ENCODE measurements at places on chromosomes 12 and 14.

DNA sequence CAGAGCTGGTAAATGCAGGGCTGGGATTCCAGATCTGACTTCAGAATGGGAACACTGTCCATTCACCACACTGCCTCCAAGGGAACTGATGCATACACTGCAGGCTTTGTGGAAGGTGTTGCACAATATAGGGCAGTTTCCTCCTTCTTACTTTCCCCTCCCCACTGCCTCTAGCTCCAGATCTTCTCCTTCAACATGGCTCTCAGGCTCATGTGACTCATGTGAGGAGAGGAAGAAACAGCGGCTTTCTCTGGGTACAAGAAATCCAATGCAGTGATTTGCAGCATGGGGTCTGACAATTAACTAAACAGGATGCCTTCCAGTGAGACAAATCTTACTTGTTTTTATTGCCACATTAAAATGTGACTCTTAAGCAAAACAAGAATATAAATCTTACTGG lies 447.6 kb upstream of the CCDC196 start:
- DNase-seq: no peak

DNA sequence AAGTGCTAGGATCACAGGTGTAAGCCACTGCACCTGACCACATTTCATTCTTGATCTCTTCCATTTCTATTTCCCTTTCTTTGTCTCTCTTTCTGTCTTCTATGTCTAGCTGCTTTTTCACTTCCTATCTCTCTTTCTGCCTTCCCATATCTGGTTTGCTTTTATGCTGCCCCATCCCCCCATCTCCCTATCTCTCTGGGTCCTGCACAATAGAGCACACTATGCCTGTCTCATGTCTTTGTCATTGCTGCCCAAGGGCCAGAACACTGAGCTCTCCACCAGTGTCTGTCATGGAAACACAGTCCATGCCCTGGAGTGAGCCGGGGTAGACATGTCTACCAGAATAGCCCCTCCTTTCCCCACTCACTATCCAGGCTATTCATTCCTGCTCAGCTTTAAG lies 12.3 kb upstream of the RARG start:
- no peak for DNase-seq

GRCh38 chr12:112347581-112347982 lies 34.6 kb downstream of the HECTD4 start:
- no peak for DNase-seq

- no peak for DNase-seq
Measured at GRCh38 chr12:132777614-132778013, 16.0 kb upstream of the ANKLE2 start.

DNA sequence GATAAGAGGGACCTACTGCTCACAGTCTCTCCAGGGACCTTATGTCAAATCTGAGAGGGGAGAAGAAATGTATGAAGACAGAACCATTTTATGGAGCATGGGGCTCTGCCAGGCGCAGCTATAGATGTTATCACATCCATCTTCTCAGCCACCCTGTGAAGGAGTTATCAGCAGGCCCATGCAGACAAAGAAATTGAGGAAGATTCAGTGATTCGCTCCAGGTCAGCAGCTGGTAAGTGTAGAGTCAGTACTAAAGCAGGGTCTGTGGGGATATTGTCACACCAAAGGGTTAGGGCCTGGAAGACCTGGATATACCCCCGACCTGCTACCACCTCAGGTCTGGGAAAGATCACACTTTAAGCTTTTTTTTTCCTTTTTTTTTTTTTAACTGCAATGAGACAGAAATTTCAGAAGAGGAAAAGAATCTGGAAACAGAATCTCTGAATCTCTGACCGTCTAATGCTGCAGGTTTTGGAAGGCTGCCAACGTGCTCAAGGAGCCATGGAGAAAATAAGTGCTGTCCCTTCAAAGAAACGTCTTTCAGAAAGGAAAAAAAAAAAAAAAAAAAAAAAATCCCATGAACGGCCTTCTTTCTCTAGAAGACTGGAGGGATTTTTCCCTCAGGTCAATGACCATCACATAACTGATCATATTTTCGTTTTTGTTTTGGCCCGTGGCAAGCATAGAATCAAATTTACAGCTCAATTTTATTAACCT lies 73.3 kb upstream of the PLEKHG7 start:
- DNase-seq: no peak

GRCh38 chr12:16349131-16349460 lies 1.7 kb downstream of the MGST1 start:
- DNase-seq: no peak

DNA sequence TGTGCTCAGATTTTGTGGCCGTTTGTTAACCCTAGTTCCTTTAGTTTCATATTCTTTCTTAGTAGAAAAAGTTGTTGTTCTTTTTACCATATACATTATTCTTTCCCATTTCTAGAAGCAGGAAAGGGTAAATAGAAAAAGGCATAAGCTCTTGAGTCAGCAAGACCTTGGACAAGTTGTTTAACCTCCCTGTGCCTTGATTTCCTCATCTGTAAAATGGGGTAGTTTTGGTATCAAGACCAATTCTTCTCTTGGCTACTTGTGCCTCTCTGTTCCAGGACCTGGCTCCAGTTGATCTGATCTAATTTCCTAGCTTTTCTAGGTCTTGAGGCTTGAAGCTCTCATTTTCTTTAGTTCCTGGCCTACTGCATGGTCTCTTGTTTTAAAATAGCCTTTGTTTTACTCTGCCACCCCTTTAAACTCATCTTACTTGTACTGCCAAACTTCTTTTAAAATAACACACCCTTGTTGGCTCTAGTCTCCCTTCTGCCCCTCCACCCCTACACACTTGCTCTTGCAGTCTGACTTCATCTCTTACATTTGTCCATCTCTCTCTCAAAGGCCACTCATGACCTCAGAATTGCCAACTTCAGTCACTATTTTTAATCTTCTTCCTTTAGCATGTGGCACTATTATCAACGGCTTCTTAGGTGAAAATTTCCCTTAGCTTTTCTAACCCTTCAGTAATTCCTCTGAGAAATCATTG lies 143.7 kb downstream of the TTLL5 start:
- DNase-seq: no peak

- DNase-seq: no peak
Measured at GRCh38 chr14:24312736-24313507, 1.6 kb downstream of the LTB4R start.

DNA sequence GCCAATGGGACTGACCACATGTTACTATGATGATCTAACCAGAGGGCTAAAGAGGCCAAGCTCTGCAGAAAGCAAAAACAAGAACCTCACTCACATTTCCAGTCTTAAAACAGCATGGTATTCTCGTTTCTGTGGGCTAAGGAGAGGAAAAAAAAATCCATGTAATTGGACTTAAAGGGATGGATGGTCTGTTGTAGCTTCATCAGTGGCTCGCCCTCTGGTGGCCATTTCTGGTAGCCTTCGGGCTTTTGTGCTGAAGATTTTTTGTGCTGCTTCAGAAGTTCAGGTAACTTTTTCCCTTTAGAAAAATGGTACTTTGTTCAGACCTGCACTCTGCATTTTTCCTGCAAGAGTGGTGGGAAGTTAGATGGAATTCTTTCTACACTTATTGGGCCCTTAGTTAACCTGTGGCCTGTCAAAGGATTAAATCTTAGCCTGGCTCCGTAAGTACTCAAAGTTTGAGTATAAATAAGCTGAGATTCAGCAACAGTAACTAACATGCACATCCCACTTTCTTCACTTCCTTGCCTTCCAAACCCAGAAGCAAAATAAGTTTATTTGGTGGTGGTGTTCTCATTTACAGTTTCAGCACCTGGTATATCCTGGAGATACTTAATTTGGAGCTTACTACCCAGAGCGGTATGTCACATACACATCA lies 22.3 kb downstream of the DCAF4 start:
- peak; percentile 69 for DNase-seq

- no peak for DNase-seq
Measured at GRCh38 chr12:39240587-39240986, 202.3 kb downstream of the KIF21A start.

DNA sequence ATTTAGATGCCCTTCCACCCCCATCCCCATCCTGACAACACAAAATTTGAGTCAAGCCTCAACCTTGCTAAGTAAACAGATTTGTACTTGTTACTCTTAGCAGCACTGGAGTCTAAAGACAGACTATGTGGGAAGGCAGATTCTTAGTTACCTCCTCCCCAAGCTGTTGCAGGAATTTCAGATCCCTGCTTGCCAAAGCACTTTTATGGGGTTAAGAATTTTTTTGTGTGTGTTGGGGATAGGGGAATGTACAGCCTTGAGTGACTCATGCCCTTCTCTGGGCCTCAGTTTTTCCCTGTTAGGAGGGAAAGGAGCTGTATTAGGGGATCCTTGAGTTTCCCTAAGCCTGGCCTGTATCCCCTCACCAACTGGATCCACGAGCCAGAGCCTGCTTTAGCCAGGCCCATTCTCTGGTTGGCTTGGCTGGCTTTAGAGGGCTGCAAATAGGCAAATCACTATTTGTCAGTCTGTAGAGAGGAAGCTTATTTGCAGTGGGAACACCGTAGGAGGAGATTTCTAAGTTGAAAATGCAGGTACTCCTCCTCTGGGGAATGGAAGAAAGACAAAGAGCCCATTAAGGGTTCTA lies 27.7 kb upstream of the RNU6-8 start:
- no peak for DNase-seq

DNA sequence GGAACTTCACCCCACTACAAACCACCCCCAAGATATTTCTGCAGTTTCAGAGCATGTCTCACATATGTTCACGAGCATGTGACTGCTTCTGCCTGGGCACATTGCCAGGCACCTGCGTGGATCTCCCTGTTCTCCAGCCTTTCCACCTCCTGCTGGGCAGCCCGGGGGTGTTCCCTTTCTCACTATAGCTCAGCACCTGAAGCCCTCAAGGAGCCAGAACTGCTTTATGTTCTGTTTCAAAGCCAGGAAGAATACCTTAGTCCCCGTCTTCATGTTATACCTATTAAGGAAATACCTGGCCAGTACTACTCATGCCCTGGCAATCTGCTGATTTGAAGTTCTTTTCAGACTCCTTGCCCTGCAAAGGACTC lies 4.2 kb upstream of the FGF6 start:
- DNase-seq: peak; percentile 26

- DNase-seq: no peak
Measured at GRCh38 chr14:85342858-85343607, 186.9 kb upstream of the FLRT2 start.

DNA sequence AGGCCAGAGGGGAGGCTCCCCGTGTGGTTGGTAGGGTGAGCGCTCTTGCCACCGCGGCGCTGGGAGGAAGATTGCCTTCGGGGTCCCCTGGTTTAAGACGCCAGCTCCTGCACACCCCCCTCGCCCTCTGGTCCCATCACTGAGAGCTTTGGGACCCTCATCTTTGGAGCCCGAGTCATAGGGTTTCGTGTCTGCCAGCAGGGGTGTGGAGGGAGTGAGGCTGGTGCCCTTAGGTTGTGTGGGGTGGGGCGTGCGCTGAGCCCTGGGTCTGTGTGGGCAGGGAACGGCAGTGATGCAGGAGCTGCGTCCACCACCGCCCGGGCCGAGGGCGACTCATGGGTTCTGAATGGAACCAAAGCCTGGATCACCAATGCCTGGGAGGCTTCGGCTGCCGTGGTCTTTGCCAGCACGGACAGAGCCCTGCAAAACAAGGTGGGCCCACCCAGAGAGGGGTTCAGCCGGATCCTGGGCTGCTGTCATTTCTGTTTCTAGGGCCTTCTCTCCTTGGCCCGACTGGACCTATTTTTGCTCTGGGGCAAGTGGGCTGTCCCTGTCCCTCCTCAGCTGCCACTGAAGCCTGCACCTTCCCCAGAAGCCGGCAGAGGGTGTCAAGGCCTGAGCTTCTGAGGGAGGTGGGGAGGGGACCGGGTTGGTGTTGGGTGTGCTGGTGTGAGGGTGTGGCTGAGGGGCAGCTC lies 12.1 kb downstream of the ACADS start:
- no peak for DNase-seq

DNA sequence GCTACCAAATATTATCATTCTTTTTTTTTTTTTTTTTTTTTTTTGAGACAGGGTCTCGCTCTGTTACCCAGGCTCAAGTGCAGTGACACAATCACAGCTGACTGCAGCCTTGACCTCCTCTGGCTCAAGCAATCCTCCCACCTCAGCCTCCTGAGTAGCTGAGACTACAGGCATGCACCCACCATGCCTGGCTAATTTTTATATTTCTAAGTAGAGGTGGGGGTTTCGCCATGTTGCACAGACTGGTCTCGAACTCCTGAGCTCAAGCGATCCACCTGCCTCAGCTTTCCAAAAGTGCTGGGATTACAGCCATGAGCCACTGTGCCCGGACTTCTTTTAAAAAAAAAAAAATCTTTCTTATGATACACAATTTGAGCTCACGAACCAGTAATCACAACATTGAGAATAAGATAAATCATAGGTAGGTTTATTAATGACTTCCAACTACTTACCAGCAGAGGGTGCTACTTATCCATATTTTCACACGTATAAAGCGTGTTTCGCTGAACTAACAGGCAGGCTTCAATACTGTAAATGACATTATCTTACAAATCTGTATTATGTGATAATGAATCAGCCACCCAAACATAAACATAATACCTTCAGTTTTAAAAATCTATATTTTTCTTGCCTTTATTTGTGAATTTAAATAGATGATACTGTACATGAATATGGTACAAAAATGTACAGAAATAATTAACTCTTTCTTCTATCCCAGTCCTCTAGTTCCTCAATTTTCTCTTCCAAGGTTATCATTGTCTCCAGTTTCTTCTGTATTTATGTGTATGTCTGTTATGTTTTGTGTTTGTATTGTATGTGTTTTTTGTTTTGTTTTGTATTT lies 42.5 kb upstream of the BCAT1 start:
- DNase-seq: peak; percentile 10

DNA sequence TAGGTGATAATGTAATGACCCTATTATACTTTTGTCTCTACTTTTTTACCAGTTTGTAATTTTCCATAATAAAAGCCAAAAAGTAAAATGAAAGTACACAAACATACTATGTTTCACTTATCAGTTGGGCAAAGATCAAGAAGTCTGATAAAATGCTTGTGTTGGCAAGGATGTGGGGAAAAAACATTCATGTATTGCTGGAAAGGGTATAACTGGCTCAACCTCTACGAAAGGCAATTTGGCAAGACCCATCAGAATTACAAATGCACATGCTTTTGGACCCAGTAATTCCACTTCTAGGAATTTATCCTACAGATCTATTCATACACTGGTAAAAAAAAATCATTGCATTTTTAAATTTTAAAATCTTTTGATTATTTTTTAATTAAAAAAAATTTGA lies 68.0 kb downstream of the SPTB start:
- DNase-seq: no peak

GRCh38 chr12:120013659-120014380 lies 24.8 kb downstream of the BICDL1 start:
- DNase-seq: no peak

GRCh38 chr14:105128059-105128458 lies 40.5 kb downstream of the JAG2 start:
- no peak for DNase-seq

- no peak for DNase-seq
Measured at GRCh38 chr12:48038085-48038484, 33.8 kb upstream of the COL2A1 start.

DNA sequence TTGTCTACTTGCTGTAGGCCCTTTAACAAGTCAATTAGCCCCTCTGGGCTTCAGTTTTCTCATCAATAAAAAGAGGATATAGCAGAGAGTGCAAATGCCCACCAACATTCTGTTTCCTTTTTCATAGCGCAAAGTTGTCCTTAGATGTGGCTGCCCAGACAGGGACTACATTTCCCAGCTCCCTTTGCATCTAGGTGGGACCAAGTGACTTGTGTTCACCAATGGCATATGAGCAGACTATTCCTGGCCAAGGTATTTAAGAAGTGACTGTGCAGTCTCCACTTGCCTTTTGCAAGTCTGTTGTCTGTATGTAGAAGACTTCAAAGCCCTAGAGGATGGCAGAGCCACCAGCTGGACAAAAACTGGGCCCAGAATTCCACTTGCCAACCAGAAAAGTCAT lies 59.7 kb downstream of the DAO start:
- peak; percentile 12 for DNase-seq

GRCh38 chr14:101474563-101475455 lies 86.5 kb upstream of the DIO3 start:
- no peak for DNase-seq

- DNase-seq: no peak
Measured at GRCh38 chr14:67311868-67312267, 47.7 kb downstream of the ATP6V1D start.
